ENCODE measurements at places on chromosomes 5 and 9.

DNA sequence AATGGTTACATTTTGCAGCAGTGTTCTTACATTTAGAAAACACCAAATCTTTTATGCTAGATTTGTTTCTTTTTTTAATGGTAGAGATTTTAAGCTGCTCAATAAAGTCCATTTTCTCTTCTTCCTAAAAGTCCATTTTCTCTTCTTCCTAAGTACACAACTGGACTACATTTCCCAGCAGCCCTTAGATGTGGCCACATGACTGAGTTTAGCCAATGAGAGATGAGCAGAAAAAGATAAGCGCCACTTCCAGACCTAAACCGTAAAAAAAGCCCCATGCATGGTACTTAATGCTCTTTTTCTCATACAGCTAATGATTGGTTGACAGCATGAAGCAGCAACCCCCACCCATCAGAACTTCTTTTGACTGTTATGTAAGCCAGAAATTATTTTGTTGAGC is 206.7 kb downstream of the FAM114A2 start:
- DNase-seq: no peak

DNA sequence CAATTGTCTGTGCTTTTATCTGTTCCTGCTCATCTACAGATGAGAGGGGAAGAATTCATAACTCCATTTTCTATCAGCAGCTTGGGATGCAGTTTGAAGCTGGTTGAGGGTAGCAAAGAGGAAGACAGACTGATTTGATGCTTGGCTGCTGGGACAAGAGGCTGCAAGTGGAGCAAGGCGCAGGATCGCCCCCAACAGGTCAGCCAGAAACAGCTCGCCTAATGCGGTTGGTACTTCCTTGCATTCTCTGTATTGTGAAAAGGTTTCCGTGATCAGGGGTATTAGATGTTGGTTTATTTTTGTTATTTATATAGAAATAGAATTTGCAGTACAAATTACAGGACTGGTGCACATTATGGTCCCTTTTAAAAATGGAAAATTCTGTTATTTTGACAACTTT is 40.6 kb downstream of the ZNF883 start:
- no peak for DNase-seq

GRCh38 chr9:132042324-132042723 is 37.3 kb downstream of the MED27 start:
- DNase-seq: no peak

DNA sequence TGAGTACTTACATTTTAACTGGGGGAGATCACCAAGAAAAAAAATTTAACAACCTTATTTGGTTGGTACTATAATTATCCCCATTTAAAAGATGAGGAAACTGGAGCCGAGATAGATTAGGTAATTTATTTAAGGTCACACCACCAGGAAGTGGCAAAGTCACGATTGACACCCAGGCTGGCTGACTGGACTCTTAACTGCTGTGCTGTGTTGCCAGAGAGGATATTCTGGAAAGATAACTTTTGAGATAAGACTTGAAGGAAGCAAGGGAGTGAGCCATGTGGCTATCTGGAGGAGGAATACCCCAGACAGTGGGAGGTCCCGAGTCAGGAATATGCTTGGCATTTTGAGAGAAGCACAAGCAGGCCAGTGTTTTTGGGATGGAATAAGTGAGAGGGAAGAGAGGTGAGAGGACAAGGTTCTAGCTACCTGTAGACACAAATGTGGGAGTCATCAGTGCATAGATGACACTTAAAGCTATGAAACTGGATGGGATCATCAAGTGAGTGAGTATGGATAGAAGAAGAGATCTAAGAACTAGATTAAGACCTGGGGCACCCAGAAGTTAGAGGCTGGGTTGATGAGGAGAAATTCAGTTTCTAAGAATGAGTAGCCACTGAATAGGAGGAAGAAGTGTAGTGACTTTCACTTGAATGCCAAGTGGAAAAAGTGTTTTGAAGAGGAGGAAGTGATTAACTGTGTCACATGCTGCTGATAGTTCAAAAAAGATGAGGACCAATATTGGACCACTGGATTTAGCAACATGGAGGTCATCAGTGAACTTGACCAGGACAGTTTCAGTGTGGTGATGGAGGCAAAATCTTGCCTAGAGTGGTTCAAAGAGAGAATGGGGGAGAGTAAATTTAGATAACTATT is 25.6 kb downstream of the PDE8B start:
- DNase-seq: no peak

GRCh38 chr9:115884846-115885245 is 268.7 kb upstream of the PAPPA start:
- DNase-seq: no peak

- DNase-seq: no peak
Observed at GRCh38 chr5:93141969-93142368, 439.1 kb downstream of the NR2F1-AS1 start.

DNA sequence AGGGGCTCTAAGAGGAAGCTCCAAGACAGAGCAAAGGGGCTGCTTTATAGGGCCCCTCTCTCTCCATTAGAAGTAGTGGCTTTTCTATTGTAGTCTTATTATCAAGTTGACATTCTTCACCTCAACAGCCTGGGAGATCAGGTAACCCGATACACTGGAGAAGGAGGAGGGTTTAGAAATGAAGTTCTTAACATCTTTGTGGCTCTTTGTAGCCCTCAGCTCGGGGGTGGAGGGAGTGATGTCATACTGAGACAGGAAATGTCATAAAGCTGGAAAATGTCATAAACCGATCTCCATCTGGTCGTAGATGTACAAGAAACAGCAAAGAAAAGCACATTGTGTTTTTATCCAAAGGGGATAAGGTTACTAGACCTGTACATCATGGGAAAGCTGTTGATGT is 17.9 kb downstream of the PDZD2 start:
- no peak for DNase-seq

GRCh38 chr5:143760131-143760505 is 51.8 kb upstream of the HMHB1 start:
- DNase-seq: no peak

- no peak for DNase-seq
Observed at GRCh38 chr5:96743065-96743768, 64.5 kb downstream of the ERAP1 start.

DNA sequence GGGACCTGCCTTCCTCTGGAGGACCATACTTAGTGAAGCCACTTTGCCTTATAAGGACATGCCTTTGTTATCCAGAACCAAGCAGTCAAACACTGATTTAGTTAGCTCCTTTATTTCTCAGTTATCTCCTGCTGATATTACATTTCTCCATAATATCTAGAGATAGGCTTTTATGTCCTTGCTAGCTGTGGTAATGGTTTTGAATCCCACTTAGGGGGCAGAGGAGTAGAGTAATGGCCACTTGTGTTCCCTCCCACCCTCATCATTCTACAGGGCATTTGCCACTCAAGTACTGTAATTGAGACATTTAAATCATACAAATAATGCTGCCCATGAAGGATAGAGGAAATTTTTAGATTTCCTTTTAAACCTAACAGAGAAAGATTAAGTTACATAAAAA is 80.9 kb downstream of the DOCK8 start:
- no peak for DNase-seq

DNA sequence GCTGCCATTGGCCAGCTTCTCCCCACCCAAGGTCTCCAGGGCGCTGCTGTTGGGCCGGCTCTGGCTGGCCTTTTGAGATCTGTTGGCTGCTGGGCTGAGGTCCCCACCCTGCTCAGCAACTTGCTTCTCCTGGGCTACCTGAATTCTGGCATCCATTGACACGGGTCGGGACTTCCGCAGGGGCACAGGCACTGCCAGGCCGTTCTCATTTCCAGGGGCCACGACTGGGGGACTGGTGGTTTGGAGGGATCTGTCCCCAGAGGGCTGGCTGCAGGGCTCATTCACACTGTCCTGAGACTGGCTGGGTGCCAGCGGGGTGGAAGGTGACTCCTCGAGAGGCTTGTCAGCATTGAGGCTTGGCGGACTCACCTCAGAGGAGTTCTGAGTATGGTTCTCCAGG is 87.1 kb upstream of the FBXW11 start:
- DNase-seq: no peak

DNA sequence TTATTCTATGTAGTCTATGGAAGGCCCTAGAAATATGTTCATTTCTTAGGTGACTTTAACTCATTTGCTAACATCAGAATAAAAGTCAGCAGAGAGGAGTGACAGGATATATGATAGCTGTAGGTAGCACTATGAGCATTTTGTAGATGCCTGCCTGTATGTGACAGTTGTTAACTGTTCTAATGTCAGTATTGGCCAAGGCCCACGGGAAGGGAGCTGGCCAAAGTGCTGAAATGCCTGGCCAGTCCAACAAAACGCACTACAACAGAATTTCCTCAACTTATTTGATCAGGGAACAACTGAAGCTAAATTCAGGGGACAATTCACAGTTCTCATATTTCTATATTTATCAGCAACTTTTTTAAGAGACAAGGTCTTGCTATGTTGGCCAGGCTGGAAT is 20.8 kb downstream of the SV2C start:
- no peak for DNase-seq

GRCh38 chr9:121725008-121725775 is 73.8 kb downstream of the DAB2IP start:
- peak; percentile 89 for DNase-seq

- DNase-seq: no peak
Observed at GRCh38 chr5:66306844-66307315, 162.8 kb downstream of the SREK1 start.

DNA sequence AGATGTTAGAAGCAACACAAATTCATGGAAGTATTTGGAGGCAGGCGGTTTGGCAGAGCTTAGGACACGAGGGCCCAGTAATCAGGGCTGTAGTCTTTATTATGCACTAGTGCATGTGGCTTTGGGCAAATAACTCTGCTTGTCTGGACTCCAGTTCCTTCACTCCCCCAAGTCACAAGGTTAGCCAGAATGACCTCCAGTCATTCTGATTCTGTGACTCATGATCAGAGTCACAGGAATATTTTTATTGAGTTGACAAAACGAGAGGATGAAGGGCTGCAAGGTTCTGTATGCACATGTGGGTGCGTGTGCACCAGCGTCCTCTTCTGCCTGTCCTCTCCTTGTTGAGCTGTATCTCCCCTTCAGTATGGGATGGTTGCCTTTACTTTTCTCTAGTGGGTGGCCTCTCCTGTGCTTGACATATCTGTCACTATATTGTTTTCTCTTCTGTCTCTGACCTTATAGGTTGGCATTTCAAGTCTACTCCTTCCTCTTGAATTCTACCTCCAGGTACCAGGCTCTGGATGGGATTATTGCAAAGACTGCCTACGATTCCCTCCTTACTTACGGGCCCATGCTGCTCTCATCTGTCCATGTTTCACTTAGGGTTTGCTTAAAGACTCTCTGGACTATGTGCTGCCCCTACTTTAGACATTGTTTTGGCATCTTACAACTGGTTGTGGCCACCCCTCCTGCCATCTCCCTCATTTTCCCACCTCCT is 94.6 kb downstream of the KDM4C start:
- no peak for DNase-seq

DNA sequence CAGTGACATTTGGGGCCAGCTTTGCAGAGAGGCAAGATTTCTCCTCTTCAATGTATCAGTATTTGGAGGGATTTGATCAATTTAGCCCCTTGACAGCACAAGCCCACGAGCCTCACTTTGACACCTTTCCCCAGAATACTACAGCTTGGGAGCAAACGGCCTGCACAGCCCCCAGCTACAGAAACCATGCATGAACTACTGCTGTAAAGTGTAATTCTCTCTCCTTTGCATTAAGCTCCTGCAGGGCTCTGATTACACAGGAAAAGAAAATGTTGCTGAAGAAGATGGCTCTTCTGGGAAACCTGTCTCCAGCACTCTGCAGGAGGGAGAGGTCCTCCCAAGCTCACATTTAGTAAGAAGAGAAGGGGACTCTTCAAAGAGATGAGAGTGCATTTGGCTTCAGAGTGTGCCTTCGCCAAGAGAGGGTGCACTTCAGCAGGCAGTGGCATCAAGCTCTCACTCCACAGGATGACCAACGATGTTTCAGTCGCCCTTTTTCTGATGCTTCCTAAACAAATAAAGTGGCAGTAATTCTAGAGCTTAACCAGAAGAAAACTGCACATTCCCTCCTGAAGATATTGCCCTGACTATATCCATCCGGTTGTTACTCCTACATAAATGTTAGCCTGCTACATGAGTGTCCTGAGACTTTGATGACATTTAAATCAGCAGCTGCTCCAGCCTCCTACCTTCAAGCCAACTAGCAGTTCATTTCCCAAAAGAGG is 272.2 kb downstream of the AUH start:
- DNase-seq: peak; percentile 38

DNA sequence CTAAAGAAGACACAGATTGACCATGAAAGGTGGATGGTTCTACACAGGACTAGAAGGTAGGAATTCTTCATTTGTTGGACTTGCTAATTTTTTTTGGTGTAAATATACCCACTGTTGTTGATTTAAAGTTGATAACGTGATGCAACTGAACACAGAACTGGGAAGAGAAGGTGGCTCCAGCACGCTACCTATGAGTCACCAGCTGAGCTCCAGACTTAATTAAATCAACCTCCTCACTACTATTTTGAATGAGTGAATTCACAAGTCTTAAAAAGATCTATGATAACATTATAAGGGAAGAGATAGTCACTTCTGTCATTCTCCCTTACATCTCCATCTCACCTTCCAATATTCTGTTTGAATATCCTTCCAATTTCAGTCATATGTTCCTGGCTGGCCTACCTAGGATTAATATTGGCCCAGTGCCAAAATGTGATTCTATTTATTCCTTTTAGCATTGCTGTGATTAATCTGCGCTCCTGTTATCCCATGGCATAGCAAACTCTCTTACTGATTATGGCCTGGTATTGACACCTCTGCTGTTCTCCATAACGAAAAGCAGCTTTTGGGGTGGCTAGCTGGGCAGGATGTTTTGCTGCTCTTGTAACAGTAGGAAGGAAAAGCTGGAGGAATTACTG is 135.9 kb upstream of the CCDC152 start:
- no peak for DNase-seq

Data from cerebellum (tissue), 4 donors.